Mammary microvascular endothelial cell (primary cell): ENCODE measurements at places on chromosomes 3 and 15. TPM values are rescaled to one million over a fixed set of nuclear protein-coding genes. Genes with fewer than 3 reads are reported as not detected.

Gene C3orf20
- not detected in 2 replicates for total RNA-seq

Gene GP9
- 0.53 TPM in 1 of 2 replicates, not detected in the other for total RNA-seq

Gene DCBLD2
- 50.8 and 55.1 TPM in 2 replicates for total RNA-seq

Gene ARPP19
- 125 and 144 TPM in 2 replicates for total RNA-seq

Gene CYP1A2
- not detected in 2 replicates for total RNA-seq

Gene SELENOS
- 66.4 and 69.0 TPM in 2 replicates for total RNA-seq

Gene RPSA
- 1,569 and 1,648 TPM in 2 replicates for total RNA-seq

Gene VWA5B2
- not detected in 2 replicates for total RNA-seq

Gene DUOXA2
- total RNA-seq: not detected in 2 replicates

Gene CIB2
- 0.27 and 3.1 TPM in 2 replicates for total RNA-seq

Gene GFM1
- 50.8 and 71.4 TPM in 2 replicates for total RNA-seq
